ENCODE measurements at places on chromosomes 5 and 9.
A peak's percentile ranks its signal among the peaks of the same experiment; 100 is the strongest.

- no peak for DNase-seq
These were observed 180.2 kb upstream of the FBXL17 start for GRCh38 chr5:108562205-108562454.

- DNase-seq = peak; percentile 49
These were observed 158.7 kb downstream of the NMUR2 start for GRCh38 chr5:152246401-152246800.

DNA sequence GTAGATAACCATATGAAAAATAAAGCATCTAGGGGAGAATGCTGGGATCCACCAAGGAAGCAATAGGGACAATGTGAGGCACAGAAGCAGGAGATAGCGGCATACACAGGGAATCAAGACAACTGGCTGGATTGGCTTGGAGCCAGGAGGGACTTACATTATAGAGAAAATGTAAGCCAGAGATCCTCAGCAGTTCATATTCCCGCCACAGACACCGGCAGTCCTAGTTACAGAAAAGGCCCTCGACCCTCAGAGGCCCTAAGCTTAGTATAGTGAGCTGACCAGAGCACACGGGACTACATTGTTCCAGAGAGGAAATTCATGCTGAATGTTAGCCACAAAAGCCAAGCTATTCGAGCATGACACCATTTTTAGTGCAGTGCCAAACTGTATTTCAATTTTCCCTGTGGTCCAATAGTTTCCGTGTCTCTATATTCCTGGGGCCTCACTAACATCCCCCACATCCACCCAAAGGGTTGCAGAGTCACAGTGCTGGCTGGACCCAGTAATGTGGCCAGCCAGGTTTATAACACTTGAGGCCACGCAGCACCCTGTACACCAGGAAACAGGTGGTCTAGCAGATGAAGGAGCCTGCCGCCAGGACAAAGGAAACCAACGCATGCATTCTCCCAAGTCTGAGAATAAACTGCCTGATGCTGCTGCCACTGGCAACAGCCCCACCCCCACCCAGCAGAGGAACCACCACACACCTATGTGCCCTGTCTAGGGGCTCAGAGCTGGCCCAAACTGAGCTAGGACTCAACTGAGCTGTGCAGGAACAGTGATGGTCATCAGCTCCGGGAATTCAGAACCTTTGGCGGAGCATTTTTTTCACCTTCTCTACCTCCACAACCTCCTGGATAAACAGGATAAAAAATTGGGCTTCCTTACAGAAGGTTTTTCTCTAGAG lies 693.2 kb upstream of the CHD1 start:
- DNase-seq = no peak

GRCh38 chr9:75083188-75083970 lies 4.6 kb downstream of the NMRK1 start:
- DNase-seq = no peak

GRCh38 chr5:65708145-65708544 lies 13.8 kb downstream of the SGTB start:
- DNase-seq = no peak

Measured in A172 (cell line).